ENCODE measurements at places on chromosomes 16 and 17. TPM values are rescaled to one million over a fixed set of nuclear protein-coding genes. Genes with fewer than 3 reads are reported as not detected.

DNA sequence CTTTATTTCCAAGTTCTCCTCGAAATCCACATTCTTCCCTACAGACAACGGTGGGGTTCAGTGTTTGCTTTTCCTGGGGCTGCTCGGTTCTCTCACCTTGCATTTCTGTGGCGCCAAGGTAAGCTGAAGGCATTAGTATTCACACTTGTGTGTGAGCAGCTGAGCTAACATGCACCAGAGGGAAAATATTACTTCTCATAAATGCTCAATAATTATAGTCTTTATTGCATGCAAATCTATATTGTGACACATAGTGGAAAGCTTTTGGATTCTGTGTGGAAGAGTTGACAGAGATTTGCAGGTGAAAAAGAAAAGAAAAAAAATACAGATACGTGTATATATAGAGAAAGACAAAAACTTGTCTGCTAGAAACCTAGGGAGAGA, 411.8 kb downstream of the MAF start:
- no peak for DNase-seq

Gene FBXO31
- total RNA-seq = 71.7 TPM

DNA sequence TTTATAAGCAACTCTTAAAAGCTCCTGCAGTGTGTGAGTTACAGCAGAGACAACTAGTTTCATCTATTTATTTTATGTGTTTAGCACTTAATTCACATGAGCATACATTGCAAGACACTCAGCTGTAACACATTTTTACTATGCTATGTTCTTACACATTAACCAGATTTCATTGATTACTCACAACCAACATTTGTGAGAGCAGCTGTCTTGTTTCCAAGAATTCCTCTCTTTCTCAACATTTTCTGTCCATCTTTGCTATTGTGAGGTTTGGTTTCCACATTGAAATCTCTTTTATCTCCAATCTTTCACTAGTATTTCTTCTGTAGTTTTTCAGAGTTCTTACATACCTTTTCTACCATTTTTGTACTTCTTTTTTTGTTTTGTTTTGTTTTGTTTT, 51.2 kb downstream of the COPRS start:
- DNase-seq = no peak

Gene CCL7
- total RNA-seq = not detected

DNA sequence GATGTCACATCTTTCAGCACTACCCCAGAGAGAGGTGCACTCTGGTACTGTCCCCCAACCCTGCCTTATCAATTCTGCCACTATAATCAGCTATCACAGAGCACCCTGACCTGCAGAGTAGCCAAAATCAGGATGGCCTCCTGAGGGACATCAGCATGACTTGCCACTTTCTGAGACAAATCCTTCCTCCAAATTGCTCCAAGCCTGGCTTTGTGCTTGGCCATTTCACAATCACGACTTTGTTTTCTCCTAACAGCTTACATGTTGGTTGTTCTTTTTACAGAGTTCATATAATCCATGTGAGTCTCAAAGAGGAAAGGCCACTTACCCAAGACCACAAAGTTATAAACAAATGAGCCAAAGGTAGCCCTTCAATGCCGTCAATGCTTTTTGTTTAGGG, 449.0 kb upstream of the CDH5 start:
- DNase-seq = no peak

- no peak for DNase-seq
Measured at GRCh38 chr16:89612415-89613166, 851 bp upstream of the DPEP1 start.

Gene DRG2
- total RNA-seq = 19.4 TPM

Gene AIPL1
- not detected for total RNA-seq

GRCh38 chr17:78133971-78134898, 3.7 kb downstream of the TMC8 start:
- DNase-seq = peak; percentile 67

Gene FSCN2
- total RNA-seq = 0.50 TPM

Gene SLC5A10
- not detected for total RNA-seq

DNA sequence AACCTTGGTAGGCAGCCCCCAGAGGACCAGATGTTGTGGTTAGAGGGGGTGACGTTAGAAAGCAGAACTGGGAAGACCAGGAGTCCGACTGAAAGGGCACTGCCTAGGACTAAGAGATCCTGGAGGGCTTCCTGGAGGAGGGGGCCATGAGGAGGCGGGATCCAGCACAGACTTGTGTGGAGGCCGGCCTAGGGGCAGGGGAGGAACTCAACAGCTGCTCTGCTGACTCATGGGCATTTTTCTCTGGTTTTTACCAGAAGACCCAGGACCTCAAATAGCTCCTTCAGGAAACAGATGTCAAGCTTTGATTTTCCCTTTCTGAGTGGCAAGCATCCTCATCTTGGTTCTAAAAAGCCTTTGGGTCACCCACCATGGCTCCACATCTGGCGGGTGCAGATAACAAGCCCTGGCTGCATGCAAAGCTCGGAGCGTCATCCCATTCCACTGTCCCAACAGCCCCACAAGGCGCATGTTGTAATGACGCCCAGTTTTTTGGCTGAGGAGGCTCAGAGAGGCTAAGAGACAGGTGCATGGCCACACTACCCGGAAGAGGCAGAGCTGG, 29.0 kb downstream of the IL21R start:
- DNase-seq = no peak

GRCh38 chr16:61957075-61957855, 79.0 kb downstream of the CDH8 start:
- no peak for DNase-seq

- DNase-seq = peak; percentile 63
Measured at GRCh38 chr16:72946474-72947194, 101.3 kb downstream of the ZFHX3 start.

- no peak for DNase-seq
Measured at GRCh38 chr17:56125830-56126819, 27.1 kb upstream of the ANKFN1 start.

Gene CBX2
- 2.9 TPM for total RNA-seq

GRCh38 chr17:81002409-81003361, 11.0 kb downstream of the CHMP6 start:
- DNase-seq = peak; percentile 73

Gene NECAB2
- 0.84 TPM for total RNA-seq

Gene PRSS21
- total RNA-seq = not detected

DNA sequence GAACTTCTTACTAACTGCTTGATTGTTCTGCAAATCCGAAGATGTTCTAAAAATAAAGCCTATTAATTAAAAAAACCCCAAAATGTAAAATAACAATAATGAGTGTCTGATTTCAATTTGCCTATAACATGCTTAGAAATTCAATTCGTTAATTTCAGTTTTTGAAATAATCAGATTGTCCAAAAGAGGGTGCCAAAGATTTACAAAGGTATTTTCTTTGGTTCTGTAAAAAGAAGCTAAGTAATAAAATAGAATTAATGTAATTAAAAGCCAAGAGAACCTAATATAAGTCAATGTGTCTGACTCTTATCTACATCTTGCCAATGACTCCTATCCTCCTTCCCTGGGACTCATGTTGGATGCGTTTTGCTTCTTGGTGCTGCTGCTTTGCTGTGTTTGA, 75.0 kb upstream of the CPHXL start:
- DNase-seq = no peak
